Muscle of back (tissue), 13 donors: ENCODE measurements at places on chromosomes 4 and X.

GRCh38 chr4:7197910-7198309 lies 5.6 kb downstream of the SORCS2 start:
- no peak for DNase-seq

DNA sequence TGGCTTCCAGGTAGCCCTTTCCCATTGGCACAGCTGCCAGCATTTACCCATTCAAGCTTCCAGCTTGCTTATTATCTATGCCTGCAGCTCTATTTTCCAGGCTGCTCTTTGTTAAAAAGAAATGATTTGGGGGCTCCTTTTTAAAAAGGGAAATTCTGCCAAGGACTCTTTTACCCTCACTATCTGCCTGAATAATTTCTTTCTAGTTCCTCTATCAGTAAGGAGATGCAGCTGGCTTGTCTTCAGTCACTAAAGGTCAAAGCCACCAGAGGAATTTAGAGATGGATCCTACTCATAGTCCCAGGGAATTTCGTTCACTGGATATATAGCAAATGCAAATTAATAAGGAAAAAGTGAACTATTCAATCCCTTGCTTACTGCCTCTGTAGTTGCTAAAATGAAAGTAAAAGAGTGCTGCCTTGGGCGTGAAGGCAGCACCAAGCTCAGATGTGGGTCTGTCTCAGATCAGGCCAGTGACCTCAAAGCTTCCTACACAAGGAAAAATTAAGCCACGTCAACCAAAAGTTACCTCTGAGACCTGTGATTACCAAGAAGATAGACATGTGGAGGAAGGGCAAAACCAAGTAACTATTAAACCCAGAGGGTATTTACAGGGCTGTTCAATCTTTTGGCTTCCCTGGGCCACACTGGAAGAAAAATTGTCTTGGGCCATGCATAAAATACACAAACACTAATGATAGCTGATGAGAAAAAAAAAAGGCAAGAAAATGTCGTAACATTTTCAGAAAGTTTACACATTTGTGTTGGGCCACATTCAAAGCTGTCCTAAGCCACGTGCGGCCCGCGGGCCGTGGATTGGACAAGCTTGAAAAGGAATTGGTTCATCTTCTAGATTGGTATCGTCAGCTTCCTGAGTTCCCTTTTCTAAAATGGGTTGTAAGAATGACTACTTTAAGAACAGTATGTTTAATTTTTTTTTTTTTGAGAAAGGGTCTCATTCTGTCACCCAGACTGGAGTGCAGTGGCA lies 5.3 kb downstream of the ARSF start:
- DNase-seq, result no peak

- DNase-seq, result no peak
Observed at GRCh38 chr4:111198446-111198845, 575.6 kb upstream of the PITX2 start.

DNA sequence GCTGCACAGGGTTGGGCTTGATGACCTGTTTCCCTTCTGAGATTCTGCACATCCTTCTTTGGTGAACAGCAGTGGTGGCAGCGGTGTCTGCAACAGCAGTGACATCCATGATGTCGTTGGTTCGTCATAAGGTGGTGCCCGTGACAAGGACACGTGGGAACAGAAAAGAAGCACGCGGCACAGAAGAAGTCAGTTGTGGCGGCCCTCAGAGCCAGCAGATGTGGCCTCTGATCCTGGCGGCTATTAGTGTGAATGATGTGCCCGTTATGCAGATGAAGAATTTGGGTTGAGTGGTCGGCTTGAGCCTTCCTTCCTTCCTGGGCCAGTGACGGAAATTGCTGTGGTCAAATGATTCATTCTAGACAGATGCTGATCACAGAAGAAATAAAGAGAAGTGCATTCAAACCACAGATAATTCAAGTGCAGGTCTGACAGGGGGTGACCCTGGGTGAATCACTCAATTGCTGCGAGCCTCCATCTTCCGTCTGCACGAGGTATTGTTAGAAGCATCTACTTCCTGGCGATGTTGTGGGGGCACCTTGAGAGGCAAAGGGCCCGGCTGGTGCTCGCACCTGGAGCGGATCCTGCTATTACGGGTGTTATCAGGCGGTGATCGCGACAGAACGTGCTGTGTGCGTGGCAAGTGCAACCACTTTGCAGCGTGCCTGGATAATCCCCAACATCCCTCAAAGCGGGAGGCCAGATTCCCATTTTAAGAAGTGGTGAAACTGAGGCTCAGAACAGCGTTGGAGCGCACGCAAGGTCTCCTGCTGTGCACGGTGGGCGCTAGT lies 215.2 kb upstream of the PSAPL1 start:
- DNase-seq, result no peak

GRCh38 chrX:3577551-3577950 lies 135.9 kb downstream of the PRKX start:
- no peak for DNase-seq

DNA sequence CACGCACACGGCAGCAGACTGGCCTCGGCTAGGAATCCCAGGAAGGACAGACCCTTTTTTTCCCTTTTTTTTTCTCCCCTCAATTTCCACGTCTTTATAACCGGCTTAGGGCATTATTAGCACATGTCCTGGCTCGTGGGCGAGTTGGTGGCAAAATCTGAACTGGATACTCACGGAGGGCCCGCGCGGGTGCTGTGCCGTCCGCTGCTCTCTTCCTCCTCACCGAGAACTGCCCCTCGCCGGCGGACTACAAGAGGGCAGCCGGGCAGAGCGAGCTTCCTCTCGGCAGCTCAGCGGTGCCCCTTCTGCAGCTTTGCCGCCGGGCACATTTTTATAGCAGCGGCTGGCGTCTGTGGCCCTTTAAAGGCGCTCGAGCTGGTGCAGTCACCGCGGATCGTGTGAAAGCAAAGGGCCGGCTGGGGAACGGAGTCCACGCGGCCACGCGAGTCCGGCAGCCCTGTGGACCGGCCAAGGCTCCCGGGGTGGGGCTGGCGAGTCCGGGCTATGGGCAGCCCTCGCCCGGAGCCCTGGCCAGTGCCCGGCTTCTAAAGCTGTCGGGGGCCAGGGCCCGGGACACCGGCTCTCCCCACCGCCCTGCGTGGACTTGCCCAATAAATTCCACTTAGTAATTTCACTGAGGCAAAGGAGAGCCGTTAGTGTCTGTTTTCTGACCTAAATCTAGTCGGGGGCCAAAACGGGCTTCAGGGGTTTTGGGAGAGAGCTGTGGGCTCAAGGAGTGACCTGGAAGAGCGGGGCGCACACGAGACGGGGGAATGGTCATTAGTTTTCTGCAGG lies 1.3 kb upstream of the CITED1 start:
- peak; percentile 73 for DNase-seq

DNA sequence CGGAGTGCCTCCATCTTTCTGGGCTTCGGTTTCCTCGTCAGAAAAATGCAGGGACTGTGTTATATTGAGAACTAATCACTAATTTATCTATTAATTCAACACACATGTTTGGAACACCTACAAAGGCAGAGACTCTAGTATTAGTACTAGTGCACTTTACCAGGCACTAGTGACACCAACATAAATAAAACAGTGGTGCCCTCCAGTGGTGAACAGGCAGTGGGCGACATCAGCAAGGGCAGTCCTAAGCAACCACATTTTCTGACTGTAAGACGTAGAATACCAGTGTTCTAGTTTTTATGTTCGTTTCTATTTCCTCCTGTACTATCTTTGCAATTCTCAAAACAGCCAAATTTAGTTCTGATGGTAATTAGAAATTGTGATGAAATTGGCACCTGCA lies 69.1 kb upstream of the UCP1 start:
- DNase-seq, result no peak

DNA sequence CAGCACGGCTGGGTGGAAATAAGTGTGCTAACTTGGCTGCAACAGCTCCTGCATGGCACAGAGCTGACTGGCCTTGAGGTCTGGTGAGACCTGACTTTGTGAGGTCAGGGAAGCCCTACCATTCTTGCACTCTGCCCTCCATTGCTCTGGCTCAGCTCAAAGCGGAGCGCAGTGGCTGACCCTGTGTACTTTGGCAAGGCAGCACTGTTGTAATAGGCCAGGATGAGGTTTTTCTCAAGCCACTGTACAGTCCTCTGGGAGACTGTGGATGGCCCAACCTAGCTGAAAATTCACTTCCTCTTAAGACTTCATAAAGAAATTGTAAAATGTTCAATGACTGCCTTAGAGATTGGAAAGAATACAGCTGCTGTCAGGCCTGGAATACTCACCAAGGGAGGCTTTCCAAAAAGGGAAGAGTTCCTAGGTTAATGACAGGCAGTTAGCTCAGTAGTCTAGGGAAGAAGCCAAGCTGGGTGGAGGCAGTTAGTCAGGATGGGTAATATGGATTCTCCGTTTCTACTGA lies 129.8 kb downstream of the GUCY2F start:
- DNase-seq, result peak; percentile 29

DNA sequence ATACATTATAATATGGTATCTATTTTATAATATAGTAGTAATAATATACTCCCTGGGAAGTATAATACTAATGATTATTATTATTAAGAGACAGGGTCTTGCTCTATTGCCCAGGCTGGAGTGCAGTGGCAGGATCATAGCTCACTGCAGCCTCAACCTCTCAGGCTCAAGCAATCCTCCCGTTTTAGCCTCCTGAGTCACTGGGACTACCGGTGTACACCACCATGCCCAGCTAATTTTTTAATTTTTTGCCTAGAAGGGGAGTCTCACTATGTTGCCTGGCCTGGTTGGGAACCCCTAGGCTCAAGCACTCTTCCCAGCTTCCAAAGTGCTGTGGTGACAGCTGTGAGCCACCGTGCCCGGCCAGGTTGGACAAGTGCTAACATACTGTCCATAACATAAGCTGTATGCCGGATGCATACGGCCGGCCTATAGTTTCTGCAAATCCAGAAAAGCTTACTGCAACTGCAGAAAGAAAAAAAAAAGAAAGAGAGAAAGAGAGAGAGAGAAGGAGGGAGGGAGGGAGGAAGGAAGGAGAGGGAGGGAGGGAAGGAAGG lies 94.2 kb upstream of the PPP2R3B start:
- DNase-seq, result no peak

DNA sequence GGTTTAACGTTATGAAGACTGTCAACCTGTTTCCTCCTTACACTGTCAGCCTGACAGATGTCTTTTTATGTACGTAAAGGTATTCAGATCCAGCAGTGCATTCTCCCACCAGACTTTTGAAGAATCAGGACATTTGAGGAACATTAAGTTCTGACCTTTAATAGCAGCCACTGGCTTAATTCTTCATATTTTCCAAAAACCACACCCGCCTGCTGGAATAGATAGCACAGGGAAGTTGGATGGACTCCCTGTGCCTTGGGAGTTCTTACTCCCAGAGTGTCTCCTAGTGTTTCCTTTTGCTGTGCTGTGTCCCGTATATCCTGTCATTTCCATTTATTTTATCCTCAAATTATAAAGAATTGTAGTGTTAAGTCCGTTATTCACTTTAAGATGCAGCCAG lies 94.5 kb downstream of the AFF1 start:
- DNase-seq, result no peak

DNA sequence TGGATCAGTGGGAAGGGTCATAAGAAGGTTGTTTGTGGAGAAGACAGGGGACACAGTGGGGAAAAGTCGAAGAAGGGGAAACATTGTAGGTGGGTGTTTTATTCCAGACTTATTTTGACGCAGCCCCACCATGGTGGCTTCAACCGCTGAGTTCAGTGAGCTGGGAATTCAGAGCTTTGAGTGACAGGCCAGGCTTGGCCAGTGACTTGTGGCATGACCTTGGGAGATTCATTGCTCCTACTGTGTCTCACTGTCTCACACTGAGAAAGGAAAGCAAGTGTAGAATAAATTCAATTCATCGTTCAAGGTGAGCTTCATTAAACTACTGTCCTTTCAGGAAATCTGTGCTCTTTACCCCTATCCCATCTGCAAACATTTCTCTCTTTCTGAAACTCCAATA lies 47.4 kb upstream of the SOD3 start:
- no peak for DNase-seq

DNA sequence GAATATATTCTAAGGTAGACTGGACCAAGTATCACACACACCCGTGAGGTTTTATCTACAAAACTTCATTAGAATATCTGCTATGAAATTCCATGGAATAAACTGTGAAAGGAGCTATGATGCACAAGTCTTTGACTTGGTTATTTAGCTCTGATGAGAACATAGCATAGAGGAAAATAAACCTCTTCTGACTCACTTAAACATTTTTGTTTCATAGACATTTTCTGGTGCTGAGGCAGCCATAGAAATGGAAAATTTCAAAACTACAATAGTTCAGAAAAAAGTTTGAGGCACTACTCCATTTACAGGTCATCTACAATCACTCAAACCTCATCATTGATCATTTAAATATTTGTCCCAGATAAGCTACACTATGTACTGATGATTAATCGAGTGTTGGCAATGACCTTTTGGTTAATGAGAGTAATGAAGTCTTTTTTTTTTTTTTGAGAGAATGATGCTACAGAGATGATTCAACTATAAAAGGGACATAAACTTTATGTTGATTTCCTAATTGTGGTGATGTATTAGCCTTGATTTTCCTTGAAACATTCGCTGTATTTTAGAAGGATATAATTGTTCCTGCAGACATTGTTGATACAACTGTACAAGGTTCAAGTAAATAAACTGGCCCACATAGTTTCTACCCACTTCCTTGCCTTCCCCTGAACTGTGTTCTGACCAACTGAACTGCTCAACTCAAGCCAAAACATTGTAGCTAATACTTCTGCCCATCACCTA lies 77.5 kb downstream of the AREG start:
- no peak for DNase-seq

DNA sequence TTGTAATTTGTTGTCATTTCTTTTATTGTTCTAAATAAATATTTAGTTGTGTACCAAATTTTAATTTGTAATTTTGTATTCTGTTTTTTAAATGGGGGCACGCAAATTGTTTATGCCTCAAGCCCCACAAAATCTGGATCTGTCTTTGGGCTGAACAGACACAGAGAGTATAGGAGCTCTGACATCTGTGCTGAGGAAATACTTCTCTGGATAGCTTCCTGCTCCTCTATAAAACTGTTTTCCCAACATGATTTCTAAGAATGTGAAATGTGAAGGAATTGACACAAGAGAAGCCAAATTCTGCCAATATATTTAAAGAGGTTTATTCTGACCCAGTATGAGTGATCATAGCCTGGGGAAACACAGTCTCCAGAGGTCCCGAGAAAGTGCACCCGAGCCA lies 93.0 kb downstream of the IL13RA2 start:
- peak; percentile 5 for DNase-seq

DNA sequence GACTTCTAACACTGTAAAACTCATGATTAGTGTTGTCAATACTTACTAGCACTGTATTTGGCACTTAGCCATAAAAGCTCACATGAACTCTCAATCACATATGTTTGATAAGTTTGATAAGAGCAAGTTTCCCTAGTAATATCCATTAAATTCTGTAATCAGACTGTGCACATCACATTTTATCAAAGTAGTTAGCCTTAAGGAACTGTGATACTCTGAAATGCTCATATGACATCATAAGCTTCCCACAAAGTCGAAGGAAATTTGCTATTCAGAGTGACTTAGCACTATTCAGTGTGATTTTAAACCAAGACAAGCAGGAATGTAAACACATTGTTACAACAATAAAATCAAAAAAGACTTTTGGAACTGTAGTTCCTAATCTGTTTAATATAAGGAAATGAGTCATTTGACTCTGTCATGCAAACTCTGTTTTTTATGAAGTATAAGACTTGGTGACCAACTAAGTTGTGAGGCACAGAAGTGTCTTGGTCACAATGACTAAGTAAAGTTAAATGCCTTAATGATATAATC lies 6.7 kb downstream of the SLC7A11 start:
- DNase-seq, result no peak
